ENCODE measurements at places on chromosomes 4 and X.

GRCh38 chr4:9845791-9846493 is 64.5 kb downstream of the DRD5 start:
- no peak for DNase-seq

DNA sequence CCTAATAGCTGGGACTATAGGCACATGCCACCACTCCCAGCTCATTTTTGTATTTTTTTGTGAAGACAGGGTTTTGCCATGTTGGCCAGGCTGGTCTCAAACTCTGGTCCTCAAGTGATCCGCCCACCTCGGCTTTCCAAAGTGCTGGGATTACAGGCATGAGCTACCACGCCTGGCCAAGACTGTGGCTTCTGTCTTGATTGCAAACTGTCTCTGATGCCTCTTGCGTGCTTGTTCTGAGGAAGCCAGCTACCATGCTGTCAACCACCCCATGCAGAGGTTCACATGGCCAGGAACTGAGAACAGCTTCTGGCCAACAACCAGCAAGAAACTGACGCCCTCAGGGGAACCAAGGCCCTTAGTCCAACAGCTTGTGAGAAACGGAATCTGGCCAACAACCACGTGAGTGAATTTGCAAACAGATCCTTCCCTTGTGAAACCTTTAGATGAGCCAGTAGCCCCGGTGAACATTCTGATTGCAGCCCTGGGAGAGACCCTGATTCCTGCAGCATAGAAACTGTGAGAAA is 71.2 kb downstream of the SUPT20HL2 start:
- DNase-seq, result no peak

DNA sequence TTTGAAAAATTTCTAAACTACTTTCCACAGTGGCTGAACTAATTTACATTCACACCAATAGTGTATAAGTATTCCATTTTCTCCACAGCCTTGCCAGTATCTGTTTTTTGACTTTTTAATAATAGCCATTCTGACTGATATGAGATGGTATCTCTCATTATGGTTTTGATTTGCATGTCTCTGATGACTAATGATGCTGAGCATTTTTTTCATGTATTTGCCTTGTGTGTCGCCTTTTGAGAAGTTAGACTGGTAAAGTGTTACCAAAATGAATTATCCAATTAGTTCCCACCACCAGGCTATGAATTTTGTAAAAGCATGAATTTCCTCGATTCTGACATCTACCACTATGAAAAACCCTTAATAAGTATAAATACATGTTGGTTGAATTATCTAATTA is 242.2 kb upstream of the GK2 start:
- DNase-seq, result peak; percentile 9

DNA sequence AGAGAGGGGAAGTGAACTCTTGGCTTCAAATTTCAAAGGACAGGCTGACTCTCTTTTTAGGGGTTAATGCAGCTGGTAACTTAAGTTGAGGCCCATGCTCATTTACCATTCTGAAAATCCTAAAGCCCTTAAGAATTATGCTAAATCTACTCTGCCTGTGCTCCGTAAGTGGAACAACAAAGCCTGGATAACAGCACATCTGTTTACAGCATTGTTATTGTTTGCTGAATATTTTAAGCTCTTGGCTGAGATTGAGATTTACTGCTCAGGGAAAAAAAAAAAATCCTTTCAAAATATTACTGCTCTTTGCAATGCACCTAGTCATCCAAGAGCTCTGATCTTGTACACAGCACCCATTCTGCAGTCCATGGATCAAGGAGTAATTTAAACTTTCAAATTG is 17.7 kb downstream of the PPP3CA start:
- no peak for DNase-seq

DNA sequence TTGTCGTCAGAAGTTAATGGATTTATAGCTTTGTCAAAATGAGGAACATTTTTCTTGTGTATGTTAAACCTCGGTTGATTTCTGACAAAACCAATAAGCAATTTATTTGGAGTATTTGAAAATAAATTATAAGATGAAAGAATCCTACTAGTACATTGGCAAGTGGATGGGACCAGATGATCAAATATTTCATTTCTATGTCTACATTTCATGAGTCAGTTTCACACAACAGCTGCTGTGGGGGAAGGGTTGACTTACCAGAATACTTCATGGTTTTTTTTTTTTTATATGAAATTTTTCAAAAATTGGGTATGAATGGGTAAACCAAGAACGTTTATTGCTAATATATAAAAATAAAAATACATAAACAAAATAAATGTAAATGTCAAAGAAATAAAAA is 39.4 kb downstream of the RAPGEF2 start:
- DNase-seq, result no peak

- no peak for DNase-seq
These were observed 253.2 kb downstream of the PDHA2 start for GRCh38 chr4:96093057-96093456.

GRCh38 chr4:532588-533317 is 33.7 kb downstream of the PIGG start:
- DNase-seq, result no peak

GRCh38 chr4:111283066-111283677 is 660.3 kb upstream of the PITX2 start:
- DNase-seq, result no peak

DNA sequence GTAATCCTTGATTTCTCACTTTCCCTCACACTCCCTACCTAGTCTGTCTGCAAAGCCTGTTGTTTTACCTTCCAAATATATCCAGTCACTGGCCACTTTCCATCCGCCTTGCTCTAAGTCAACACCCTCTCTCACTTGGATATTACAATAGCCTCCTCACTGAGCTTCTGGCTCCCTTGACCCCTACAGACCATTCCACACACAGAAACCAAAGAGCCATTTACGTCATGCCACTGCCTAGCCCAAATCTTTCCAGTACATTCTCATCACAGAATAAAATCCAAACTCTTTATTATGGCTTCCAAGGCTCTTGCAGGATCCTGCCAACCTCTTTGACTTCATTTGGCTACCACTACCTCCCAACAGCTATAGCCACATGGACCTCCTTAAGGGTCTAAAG is 25.7 kb upstream of the ARHGEF9 start:
- DNase-seq, result no peak

GRCh38 chr4:66777097-66777496 is 768.2 kb downstream of the CENPC start:
- no peak for DNase-seq

GRCh38 chr4:24751926-24752539 is 43.3 kb upstream of the SOD3 start:
- no peak for DNase-seq

GRCh38 chr4:13413729-13414437 is 70.3 kb downstream of the RAB28 start:
- no peak for DNase-seq

GRCh38 chr4:143347484-143348111 is 10.9 kb downstream of the GAB1 start:
- DNase-seq, result no peak

DNA sequence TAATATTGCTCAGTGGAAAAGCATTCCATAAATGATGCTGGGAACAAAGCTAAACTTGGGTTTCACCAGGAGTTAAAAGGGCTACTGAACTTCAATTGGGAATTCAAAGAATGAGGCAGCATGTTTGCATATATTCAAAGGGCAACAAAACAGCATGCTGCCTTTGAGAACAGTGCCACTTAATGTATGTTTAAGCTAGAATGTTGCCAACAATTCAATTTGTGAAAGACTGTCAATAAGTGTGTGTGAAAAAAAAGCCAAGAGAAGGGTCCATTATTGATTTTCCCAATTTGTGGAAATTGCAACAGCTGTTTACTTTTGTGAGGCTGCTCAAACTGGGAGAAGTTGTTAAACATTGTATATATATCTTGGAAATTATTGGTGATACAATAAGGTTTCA is 701.9 kb upstream of the ACTRT1 start:
- no peak for DNase-seq

GRCh38 chr4:169682372-169683047 is 62.1 kb downstream of the CLCN3 start:
- peak; percentile 47 for DNase-seq

DNA sequence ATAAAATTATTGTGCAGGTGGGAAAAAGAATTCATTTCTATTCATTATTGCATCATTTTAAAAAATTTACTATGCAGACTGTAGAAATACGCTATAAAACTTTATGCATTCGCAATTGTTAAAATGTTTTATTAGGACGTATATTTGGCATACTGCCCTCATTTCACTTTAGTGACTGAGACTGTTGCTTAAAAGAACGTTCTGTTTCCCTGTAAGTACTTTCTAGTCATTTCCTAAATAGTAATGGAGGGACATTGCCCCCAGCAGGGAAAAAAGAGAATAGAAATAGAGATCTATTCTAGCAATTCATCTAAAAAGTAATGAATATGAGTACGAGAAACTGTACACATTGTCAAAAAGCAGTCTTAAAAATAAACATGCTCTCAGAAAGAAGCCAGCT is 1295.8 kb upstream of the TENM3 start:
- peak; percentile 18 for DNase-seq

GRCh38 chrX:151570561-151570960 is 7.1 kb downstream of the PASD1 start:
- DNase-seq, result no peak

GRCh38 chrX:134459683-134460004 is 321 bp upstream of the HPRT1 start:
- no peak for DNase-seq

Measured in fibroblast of skin of left quadriceps (primary cell).